ENCODE measurements at places on chromosomes 7 and 10.
A peak's percentile ranks its signal among the peaks of the same experiment; 100 is the strongest.

GRCh38 chr7:25037325-25037724, 57.3 kb upstream of the OSBPL3 start:
- DNase-seq: no peak

DNA sequence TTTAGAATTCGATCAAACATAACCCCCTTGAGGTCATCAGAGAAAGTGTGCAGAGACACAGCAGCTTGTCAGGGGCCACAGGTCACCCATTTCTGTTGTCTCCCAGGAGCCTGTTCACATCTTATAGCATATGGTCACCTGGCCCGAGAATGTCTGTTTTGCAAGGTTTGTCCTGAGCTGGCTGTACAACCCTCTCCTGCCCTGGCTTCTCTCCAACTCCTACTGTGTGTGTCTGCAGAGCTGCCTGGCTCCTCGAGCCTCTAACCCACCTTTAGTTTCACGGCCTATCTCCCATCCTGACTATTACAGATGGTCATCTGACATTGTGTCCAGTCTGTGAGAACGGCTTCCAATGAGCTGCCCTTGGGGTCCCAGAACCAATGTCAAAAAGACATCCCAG, 683.4 kb downstream of the SDK1 start:
- no peak for DNase-seq

GRCh38 chr7:134051020-134051419, 76.1 kb upstream of the LRGUK start:
- DNase-seq: no peak

GRCh38 chr7:7476381-7476780, 59.3 kb downstream of the COL28A1 start:
- peak; percentile 72 for DNase-seq

DNA sequence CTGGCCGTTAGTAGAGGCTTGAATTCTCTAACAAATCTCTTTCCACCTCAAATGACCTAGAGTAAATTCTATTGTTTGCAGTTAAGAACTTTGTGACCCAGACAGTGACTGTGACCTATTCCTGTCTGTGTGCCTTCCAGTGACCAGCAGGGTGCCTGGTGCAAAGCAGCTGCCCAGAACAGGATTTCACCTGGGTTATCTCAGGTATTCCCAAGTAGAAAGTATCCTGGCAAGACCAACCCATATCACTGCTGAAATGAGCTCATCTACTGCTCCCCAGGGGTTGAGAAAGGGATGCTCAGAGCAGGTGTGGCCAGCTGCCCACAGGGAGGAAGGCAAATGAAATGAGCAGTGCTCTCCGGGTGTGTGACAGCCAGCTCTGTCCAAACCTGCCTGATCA, 2.1 kb upstream of the MSMB start:
- DNase-seq: no peak
